ENCODE measurements at places on chromosomes 2 and 18. TPM values are rescaled to one million over a fixed set of nuclear protein-coding genes. Genes with fewer than 3 reads are reported as not detected.

DNA sequence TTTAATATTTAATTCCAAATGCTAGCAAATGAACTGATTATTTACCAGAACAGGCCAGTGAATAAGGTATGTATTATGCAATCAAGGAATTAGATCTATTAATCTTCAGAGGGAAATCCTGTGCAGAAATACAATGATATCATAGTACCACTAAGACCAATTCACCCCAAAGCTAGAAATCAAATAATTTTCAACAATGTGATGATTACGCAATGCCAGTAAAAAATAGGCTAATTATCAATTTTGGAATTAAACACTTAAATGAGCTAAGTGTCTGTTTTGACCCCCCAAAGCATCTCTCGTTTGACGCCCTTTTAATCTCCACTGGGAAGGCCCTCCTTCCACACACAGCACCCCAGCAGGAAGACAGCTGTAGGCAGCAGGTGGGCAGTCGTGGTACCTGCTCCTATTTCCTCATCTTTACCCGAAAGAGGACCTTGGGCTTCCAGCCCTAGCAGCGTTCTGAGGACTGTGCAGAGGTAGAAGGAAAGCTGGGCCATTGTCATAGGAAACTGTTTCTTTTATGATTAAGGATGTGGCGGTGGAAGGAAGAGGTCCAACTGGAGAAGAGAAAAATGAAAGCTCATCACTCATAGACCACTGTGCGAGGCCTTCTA lies 84.7 kb downstream of the MBP start:
- no peaks in the 10 kb centered on the region for H3K27me3 ChIP-seq
- peaks cover 20% of the 10 kb centered on the region for H3K36me3 ChIP-seq
- peaks cover 2% of the 10 kb centered on the region for H3K4me1 ChIP-seq

GRCh38 chr2:145547620-145548019 lies 1027.7 kb upstream of the ZEB2 start:
- H3K36me3 ChIP-seq: no peaks in the 10 kb centered on the region
- no peaks in the 10 kb centered on the region for H3K27me3 ChIP-seq
- DNase-seq: no peak
- H3K4me3 ChIP-seq: no peak overlapping the region

GRCh38 chr2:3837086-3837485 lies 133.7 kb downstream of the DCDC2C start:
- no peaks in the 10 kb centered on the region for H3K4me1 ChIP-seq
- H3K27me3 ChIP-seq: peaks cover 17% of the 10 kb centered on the region
- H3K27ac ChIP-seq: no peak overlapping the region
- H3K36me3 ChIP-seq: no peaks in the 10 kb centered on the region
- H3K4me3 ChIP-seq: no peak overlapping the region
- DNase-seq: no peak

- no peaks in the 10 kb centered on the region for H3K36me3 ChIP-seq
- H3K27me3 ChIP-seq: no peaks in the 10 kb centered on the region
Measured at GRCh38 chr18:74532511-74533025, 1.7 kb upstream of the CNDP1 start.

DNA sequence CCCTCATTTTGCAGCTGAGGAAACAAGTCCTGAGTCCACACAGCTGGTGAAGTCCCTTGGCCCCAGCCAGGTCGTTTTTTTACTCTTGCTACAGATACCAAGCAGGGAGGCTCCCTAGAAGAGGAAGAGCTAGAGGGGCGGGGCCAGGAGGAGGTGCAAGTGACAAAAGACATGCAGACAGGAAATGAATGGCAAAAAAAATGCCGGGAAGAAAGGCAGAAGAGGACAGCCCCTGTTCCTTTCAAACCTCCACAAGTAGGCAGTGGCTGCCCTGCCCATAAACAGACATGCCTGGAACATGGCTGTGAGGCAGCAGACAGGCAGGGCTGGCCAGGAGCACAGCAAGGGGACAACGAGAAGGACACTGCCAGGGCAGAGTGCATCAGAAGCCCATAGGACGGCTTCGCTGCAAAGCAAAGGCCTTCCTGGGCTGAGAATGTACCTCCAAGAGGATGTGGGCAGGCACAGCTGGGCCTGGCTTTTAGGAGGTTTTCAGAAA lies 108.7 kb downstream of the ZBTB7C start:
- H3K36me3 ChIP-seq: no peaks in the 10 kb centered on the region
- DNase-seq: peak; percentile 60
- H3K4me3 ChIP-seq: no peak overlapping the region
- no peaks in the 10 kb centered on the region for H3K27me3 ChIP-seq

DNA sequence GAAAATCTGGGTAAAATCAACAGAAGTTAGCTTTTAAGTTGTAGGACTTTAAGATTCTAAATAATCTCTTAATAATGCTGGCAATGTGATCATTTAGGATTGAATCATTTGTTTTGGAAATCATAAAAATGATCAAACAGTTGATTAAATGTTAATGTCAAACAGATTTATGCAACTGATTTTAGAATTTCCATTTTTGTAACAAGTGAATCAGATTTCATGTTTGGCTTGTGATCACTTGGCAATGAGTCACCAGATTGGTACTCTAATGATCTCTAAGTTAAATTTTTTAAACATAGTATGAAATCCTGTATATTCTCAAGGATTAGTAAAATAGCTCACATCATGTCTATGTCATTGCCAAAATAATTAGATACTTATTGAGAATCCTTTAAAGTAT lies 50.1 kb upstream of the UNC80 start:
- H3K27ac ChIP-seq: no peak overlapping the region
- no peak overlapping the region for H3K4me3 ChIP-seq
- H3K4me1 ChIP-seq: no peaks in the 10 kb centered on the region
- DNase-seq: no peak
- H3K27me3 ChIP-seq: no peaks in the 10 kb centered on the region
- no peaks in the 10 kb centered on the region for H3K36me3 ChIP-seq

DNA sequence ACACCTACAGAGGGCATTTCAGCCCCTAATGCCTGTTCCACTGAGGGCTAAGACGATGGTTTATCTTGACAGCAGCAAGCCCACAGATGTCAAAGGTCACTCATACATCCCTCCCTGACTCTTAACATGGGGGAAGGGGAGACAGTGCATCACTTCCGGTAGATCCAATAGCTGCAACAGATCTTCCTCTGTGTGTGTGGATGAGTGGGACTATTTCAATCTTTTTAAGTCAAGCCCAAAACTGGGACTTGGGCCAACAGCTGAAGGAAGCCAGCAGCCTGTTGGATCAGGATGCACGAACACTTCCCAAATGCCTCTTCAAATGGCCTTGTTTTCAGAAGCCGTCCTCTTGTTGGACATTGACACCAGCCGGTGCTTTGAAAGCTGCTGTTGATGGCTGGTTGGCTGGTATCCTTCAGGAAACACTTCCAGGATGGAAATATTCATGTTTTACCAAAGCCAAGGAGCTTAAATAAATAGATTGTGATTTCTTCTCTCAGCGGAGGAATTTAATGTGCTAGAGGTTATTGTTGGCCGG lies 59.2 kb downstream of the IL1R2 start:
- no peak overlapping the region for H3K4me3 ChIP-seq
- H3K27ac ChIP-seq: peak overlapping the region; percentile 71
- DNase-seq: peak; percentile 73

DNA sequence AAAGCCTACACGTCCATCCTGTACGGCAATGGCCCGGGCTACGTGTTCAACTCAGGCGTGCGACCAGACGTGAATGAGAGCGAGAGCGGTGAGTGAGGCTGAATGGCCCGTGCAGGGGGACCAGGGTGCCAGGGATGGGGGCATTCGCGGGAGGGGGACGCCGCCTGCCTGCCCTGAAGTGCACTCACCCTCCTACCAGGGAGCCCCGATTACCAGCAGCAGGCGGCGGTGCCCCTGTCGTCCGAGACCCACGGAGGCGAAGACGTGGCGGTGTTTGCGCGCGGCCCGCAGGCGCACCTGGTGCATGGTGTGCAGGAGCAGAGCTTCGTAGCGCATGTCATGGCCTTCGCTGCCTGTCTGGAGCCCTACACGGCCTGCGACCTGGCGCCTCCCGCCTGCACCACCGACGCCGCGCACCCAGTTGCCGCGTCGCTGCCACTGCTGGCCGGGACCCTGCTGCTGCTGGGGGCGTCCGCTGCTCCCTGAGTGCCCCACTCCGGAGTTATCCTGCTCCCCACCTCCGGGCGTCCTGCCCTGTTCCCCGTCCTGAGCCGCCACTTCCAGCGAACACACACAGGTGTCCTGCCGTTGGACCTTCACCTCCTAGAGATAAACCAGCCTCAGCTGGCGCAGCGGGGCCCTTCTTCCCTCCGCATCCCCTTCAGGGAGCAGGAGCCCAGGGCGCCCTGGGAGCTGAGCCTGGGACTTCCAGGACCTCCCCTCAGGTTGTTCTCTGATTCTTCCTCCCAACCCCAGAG lies 2.9 kb downstream of the ALPI start:
- DNase-seq: peak; percentile 56
- no peaks in the 10 kb centered on the region for H3K36me3 ChIP-seq
- peaks cover 24% of the 10 kb centered on the region for H3K27me3 ChIP-seq
- H3K27ac ChIP-seq: no peak overlapping the region
- H3K4me3 ChIP-seq: no peak overlapping the region
- H3K4me1 ChIP-seq: no peaks in the 10 kb centered on the region

- H3K4me1 ChIP-seq: no peaks in the 10 kb centered on the region
- no peak for DNase-seq
- H3K27ac ChIP-seq: no peak overlapping the region
Measured at GRCh38 chr2:241821460-241822263, 12.7 kb downstream of the NEU4 start.

DNA sequence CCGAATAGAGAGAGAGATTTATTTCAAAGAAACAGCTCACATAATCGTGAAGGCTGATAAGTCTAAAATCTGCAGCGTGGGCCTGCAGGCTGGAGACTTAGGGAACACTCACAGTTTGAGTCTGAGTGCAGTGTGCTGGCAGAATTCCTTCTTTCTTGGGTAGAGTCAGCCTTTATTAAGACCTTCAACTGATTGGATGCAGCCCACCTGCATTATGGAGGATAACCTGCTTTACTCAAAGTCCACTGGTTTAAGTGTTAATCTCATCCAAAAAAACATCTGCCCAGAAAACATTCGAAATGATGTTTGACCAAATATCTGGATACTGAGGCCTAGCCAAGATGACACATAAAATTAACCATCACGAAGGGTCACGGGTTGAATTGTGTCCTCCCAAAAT lies 16.3 kb downstream of the PROC start:
- H3K36me3 ChIP-seq: no peaks in the 10 kb centered on the region
- DNase-seq: no peak
- no peaks in the 10 kb centered on the region for H3K27me3 ChIP-seq
- no peaks in the 10 kb centered on the region for H3K4me1 ChIP-seq
- H3K4me3 ChIP-seq: no peak overlapping the region
- H3K27ac ChIP-seq: no peak overlapping the region

GRCh38 chr2:19823507-19823906 lies 78.3 kb downstream of the TTC32 start:
- H3K27me3 ChIP-seq: no peaks in the 10 kb centered on the region
- H3K4me1 ChIP-seq: no peaks in the 10 kb centered on the region
- no peaks in the 10 kb centered on the region for H3K36me3 ChIP-seq
- no peak overlapping the region for H3K4me3 ChIP-seq
- no peak overlapping the region for H3K27ac ChIP-seq

DNA sequence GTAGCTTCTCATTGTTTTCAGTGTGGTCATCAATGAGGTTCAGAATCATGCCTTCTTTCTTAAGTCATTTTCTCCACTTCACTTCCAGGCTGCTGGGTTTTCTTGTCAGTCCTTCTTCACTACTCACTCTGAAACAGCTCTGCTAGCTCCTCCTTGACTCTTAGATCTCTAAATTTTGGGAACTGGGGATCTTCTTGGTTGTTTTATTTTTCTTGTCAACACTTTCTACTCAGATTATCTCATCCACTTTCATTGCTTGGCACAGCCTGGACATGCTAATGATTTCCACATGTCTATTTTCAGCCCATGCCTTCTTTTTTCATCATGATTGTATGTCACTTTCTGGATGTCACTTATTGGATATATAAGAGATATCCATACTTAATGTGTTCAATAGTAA lies 517.8 kb upstream of the DSEL start:
- H3K4me3 ChIP-seq: no peak overlapping the region
- DNase-seq: no peak
- H3K36me3 ChIP-seq: no peaks in the 10 kb centered on the region
- no peaks in the 10 kb centered on the region for H3K4me1 ChIP-seq
- no peak overlapping the region for H3K27ac ChIP-seq

GRCh38 chr2:16107246-16107645 lies 166.9 kb downstream of the MYCN start:
- H3K27ac ChIP-seq: no peak overlapping the region
- H3K36me3 ChIP-seq: no peaks in the 10 kb centered on the region
- no peak for DNase-seq
- no peaks in the 10 kb centered on the region for H3K4me1 ChIP-seq
- H3K4me3 ChIP-seq: no peak overlapping the region

DNA sequence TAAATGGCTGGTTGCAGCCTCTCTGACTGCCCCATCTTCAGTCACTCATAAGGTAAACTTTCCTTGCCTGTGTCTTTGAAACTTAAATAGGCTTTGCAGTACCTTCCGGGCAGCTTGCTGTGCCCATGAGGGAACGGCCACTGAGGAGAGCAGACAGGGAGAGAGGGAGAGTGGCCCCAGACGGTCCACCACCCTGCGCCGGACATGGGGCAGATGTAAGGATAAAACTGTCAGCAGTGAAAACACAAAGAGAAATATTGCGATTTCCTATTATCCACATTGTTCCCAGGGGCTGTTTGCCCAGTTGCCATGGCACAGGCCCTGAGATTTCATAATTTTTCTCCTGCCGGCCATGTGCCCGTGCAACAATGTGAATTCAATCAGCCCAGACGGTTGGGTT lies 265.9 kb upstream of the SALL3 start:
- peaks cover 7% of the 10 kb centered on the region for H3K27me3 ChIP-seq
- no peak for DNase-seq
- no peak overlapping the region for H3K27ac ChIP-seq
- H3K4me3 ChIP-seq: no peak overlapping the region
- no peaks in the 10 kb centered on the region for H3K4me1 ChIP-seq
- no peaks in the 10 kb centered on the region for H3K36me3 ChIP-seq

The POTEC gene
- not detected for total RNA-seq

The UGT1A4 gene
- not detected for total RNA-seq

The NGEF gene
- total RNA-seq: not detected

The ACMSD gene
- total RNA-seq: not detected

The CMPK2 gene
- total RNA-seq: 23.2 TPM

The CRYBA2 gene
- not detected for total RNA-seq

The MAP3K19 gene
- not detected for total RNA-seq
